RKO (cell line): ENCODE measurements at places on chromosomes 4 and X.

- DNase-seq, result no peak
These were observed 187.0 kb downstream of the AASDH start for GRCh38 chr4:56200275-56200674.

DNA sequence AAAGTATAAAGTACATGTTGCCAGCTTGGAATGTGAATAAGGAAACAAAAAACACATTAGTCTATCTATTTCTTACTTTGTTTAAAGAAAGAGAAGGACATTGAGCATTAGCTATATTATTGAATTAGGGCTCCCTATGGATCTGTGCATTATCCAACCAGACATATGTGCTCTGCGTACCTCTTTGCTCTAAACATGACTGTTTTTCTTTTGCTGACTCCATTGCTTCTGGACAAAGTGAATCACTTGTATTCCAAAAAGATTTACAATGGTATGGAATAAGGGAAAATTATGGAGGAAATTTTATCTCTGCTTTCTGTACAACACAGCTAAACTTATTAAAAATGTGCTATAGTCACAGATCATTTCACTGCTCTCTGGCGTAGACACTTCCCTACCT lies 727.8 kb upstream of the LCORL start:
- DNase-seq, result no peak

- DNase-seq, result peak; percentile 30
These were observed 62.5 kb downstream of the DCAF8L1 start for GRCh38 chrX:27918799-27919198.

GRCh38 chr4:6989331-6989923 lies 53.7 kb upstream of the TADA2B start:
- DNase-seq, result no peak

GRCh38 chr4:168560184-168561180 lies 63.6 kb downstream of the PALLD start:
- no peak for DNase-seq

GRCh38 chr4:124202099-124202498 lies 510.4 kb downstream of the ANKRD50 start:
- DNase-seq, result peak; percentile 11

DNA sequence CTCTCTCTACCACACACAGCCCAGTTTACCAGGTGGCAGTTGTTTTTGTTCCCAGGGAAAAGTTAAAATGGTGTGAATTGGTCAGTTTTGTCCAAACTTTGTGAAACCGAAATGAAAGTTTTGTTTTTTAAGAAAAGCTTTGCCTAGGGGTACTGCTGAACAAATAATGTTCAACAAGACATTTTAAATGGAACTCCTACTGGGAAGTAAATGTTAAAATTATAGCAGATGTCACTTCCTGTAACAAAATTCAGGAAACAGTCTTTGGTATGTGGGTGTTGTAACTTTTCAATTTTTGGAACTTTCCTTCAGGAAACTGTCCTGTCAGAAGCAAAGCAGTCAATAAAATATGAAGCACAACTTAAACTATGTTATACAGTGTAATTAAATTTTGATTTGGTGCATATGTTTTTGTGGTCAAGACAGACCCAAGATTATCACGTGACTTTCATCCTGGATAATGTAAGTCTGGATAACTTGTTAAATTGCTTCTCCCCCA lies 79.5 kb downstream of the AFF1 start:
- no peak for DNase-seq

- DNase-seq, result no peak
These were observed 286.9 kb downstream of the PACRGL start for GRCh38 chr4:20987191-20987590.

DNA sequence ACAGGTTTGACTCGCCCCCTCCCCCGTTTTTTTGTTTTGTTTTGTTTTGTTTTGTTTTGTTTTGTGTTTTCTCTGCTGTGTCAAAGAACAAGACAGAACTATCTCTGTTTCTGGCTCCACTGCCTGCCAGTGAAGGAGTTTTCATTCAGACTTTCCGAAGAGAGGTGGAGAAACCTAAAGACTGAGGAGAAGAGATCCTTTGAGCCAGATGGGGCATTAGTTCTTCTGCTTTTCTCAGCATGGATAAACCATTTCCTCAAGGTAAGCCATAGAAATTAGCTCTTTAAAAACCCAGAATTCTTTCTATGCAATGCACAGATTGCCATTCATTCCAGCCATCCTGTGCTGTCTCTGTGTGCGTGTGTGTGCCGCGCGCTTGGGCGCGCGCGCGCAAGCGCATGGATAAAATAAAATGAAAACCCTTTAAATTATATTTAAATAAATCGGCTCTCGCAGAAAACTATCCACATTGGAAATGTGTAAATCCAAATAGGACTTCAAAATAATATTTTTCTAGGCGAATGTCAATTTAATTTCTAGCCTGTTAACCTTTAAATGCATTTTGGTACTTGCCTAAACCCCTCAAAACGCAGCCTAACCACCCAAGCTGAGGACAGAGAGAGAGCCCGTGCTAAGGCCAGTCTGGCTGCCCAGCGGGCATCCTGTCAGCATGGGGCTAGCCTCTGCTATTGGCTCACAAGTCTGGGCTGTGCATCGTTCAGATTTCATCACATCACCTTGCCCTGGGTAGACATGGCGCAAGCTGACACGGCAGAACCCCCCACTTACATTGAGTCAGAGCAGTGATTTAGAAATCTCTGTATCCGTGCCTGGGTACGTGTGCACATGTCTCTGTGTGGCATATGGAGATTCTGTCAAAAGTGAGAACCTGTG lies 113.0 kb upstream of the VAMP7 start:
- DNase-seq, result no peak

DNA sequence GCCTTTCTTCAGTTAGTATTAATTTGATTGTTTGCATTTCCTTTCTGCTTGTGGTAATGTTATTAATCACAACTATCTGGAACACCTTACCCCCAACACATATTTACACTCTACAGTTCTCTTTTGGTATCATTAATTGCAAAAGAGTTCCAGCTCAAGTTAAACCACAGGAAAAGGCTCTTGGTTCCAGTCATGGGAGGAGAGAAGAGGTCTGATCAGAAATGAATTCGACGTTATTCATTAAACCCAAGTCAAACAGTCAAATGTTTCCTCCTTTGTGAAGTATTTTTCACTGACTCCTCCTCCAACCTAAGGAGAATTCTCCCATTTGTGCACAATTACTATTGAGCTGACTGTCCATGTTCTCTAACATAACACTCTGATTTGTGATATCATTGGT lies 91.4 kb downstream of the SLC39A8 start:
- DNase-seq, result no peak

- no peak for DNase-seq
These were observed 41.9 kb downstream of the CNGA1 start for GRCh38 chr4:47974566-47974965.

- DNase-seq, result peak; percentile 66
These were observed 83.3 kb downstream of the SNCA start for GRCh38 chr4:89753601-89754066.
